ENCODE measurements at places on chromosomes 12 and 14.
A peak's percentile ranks its signal among the peaks of the same experiment; 100 is the strongest.

- no peak for DNase-seq
These were observed 40.7 kb downstream of the OTOGL start for GRCh38 chr12:80140005-80140404.

DNA sequence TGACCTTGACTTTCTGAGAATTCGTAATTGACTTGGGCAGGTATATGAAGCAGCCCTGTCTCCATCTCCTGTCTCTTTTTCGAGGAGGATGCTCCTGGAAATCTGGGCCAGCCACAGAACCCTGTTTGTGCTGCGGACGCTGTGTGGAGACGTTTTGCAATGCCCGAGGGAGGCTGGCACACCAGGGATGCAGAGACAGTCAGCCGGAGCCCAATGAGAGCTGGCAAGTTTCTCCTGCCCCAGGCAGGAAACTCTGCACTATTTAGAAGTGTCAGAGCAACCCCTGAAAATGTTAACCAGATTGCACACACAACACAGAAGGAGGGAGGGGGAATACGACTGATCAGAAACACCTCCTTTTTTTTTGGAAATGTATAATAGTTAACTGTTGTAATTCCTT lies 103.2 kb upstream of the DYRK2 start:
- DNase-seq = no peak

DNA sequence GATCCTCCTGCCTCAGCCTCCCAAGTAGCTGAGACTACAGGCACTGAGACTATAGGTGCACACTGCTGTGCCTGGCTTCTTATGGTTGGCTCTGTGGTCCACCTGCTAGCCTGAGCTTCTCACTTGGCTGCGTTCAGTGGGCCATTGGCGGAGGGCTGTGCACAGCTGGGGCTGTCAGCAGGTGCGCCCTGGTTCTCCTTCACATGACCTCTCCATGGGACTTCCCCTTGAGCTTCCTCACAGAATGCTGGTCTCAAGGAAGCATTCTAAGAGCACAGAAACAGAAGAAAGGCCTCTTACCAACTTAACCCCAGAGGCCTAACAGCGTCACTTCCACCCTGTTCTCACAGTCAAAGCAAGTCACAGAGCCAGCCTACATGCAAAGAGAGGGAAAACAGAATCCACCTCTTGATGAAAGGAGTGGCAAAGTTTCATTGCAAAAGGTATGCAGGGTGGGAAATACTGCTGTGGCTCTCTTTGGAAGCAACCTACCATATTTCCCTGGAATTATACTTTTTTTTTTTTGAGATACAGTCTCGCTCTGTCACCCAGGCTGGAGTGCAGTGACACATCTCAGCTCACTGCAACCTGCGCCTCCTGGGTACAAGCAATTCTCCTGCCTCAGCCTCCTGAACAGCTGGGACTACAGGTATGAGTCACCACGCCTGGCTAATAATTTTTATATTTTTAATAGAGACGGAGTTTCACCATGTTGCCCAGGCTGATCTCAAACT lies 9.3 kb downstream of the RILPL2 start:
- DNase-seq = no peak

- DNase-seq = no peak
These were observed 201.2 kb downstream of the DAD1 start for GRCh38 chr14:22387776-22388241.

DNA sequence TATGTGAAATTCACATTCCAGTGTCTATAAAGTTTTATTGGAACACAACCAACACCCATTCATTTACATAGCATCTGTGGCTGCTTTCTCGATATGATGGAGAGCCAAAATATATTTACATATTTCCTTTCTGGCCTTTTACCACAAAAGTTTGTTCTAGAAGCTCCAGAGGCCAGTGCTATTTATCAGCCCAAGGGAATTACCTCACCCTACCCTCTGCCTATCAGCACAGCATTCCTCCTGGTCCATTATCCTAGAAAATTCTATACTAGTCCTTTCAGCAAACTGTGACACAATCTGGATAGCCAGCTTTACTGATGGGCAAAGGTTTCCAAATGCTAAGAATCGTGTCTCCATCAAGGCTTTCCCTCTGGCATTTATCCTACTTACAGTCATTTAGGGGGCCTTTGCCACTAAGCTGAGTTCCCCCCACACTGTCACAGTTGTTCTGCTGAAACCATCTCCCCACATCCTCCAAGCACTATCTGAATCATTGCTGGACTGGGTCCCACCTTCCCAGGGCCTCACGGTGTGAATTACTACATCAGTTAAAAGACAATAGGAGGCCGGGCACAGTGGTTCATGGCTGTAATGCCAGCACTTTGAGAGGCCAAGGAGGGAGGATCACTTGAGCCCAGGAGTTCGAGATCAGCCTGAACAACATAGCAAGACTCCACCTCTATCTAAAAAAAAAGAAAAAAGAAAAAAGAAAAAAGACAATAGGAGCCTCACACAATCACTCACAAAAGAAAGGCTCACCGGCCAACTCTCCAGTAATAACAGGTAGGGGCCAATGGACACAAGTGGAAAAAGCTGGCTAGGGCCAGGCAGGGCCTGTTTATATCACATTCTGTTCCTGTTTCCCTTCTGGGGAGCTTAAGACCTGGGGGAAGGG lies 12.1 kb downstream of the SYNE3 start:
- no peak for DNase-seq

DNA sequence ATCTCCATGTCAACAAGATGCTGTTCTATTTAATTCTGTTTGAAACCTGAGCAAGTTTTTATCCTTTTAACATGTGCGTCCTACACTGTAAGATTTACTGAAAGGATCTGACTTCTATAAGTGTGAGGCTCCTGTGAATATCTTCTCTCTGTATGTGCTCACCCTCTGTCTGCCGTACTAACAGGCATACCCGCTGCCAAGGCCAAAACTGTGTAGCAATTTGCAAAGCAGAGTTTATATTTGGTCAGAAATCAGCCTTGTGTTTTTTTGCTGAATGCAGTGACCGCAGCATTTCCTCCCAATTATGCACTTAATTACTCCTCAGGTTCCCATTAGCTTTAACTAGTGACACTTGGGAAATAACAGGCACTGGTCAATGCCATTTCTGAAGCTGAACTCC lies 12.3 kb downstream of the CHST11 start:
- no peak for DNase-seq

GRCh38 chr14:59097681-59098080 lies 90.8 kb upstream of the DAAM1 start:
- no peak for DNase-seq

DNA sequence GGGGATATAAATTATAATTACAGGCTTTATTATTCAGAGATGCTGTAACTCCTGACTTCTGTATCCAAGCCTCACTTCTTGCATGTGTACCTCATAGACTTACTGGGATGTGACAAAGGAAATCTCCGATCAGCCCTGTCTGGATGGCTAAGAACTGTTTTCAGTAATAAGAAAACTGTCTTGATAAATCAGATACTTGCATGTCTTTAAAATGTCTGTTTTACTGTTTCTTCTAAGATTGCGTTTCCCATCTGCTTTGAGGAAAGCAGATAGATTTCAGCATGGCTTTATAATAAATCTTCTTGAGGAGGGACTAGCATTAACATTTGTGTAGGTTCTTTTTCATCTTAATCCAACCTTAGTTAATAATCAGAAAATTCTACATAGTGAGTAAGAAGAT lies 395.9 kb downstream of the EGLN3 start:
- no peak for DNase-seq

GRCh38 chr12:4985820-4986219 lies 57.9 kb upstream of the KCNA5 start:
- DNase-seq = no peak

- no peak for DNase-seq
These were observed 19.5 kb upstream of the EPS8 start for GRCh38 chr12:15808652-15809051.

DNA sequence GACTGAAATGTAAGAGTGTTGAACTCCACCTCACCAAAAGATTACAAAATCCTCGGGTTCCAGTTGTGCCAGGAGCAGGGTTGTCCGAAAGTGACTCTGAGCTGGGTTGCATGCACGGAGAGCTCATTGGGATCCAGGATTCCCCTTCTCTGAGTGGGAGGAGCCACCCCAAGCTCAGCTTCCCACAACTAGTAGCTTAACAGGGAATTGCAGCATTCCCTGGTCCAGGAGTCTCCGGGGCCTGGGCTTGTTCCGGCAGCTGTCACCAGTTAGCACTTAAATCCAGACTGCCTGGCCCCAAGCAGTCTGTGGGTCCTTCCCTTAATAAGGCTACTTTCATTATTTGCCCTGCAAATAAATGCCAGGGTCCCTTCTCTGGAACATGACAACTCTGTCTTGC lies 50.1 kb downstream of the CD9 start:
- DNase-seq = no peak

DNA sequence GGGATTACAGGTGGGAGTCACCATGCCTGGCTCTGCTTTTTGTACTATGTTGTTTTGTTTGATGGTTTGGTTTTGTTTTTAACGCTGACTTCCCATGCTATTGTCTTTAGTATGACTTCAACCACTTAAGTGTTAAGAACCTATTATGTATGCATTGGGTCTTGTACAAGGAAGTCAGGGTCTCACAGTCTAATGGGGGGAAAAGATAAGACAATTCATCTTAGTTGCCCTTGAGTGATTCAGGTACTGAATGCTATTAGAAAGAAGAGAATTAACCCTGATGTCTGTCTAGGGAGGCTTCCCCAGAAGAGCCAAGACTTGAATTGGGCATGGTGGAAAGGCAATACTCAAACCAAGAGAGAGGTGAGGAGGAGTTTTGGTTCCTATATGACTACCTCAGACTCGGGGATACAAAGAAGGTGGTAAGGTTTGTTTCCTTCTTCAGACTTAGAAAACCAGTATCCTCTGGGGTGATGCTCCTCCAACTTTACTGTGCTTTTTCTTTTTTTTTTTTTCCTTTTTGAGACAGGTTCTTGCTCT lies 64.6 kb downstream of the SUSD6 start:
- no peak for DNase-seq

GRCh38 chr12:79143803-79144202 lies 279.2 kb downstream of the SYT1 start:
- no peak for DNase-seq

DNA sequence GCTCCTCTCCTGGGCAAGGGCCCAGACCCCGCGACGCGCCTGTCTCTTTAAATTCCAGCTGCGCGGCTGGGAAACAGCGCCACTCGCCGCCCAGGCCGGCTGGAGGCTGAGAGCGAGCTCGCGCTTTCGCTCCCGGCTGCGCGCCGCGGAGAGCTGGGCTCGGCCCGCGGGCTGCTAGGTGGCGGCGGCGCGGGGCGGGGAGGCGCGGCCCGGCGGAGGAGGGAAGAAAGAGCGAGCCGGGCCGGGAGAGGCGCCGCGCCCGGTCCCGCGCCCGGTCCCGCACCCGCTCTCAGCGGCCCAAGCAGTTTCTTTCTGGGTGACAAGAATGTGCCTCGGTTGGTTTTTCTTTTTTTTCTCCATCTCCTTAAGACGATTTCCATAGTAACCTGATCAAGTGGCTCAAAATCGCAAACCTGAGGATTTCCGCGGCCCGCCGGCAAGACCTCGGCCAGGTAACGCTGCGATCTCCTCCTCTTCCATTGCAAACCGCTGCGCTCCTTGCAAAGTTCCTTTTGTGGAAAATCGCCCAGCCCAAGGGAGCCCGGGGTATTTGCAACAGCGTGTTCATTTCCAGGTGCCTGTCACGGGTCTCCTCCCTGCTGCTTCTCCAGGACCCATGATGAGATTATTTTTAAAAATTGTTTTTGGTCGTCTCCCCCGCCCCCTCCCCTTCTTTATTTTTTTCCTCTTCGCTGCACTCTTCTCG lies 259.5 kb upstream of the E2F7 start:
- DNase-seq = peak; percentile 46

GRCh38 chr12:78118486-78118885 lies 287.8 kb downstream of the NAV3 start:
- no peak for DNase-seq

DNA sequence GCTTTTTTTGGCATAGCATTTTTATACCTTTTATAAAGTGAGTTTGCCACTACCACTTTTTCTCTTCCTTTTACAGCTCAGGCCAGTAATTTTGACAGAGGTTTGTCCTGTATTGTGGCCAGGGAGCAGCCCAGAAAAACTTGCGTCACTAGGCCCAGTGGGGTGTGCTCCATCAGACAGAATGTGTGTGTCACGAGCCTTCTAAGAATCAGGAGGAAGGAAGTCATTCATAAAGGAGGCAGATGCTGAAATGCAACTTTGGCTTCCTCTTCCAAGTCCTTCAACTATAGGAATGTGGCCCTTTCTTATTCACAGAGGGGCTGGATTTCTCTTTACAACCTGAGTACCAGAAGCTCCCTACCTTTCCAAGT lies 10.1 kb upstream of the RAB35 start:
- no peak for DNase-seq

GRCh38 chr14:102729825-102730224 lies 47.4 kb upstream of the TRAF3 start:
- DNase-seq = no peak

DNA sequence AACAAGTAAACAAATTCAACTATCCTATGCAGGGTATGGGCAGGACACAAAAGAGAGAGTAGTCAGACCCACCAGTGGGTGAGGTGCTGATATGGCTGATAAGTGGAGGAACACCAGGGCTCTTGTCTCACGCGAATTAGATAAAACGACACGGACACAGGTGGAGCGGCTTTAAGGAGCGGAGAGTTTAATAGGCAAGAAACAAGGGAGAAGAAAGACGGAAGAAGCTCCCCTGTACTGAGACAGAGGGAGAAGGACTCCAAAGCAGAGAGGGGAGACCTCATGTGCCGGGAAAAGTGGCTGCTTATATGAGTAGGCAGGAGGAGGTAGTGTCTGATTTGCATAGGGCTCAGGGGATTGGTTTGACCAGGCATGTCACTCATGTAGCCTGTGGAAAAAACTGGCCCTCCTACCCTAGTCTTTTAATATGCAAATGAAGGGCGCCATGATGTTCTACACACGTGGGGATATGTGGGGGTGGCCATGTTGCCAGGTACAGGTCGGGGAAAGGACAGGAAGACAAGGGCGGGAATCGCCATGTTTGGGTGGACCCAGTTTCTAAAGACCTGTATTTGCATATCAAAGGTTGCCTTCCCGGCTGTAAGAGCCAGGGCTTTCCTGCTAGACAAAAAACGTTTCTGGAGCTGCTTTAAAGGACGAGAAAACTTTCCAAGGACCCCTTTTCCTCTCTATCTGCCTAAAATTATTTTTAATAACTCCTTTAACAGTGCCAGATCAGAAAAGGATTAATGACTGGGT lies 28.8 kb downstream of the RPGRIP1 start:
- peak; percentile 17 for DNase-seq

- no peak for DNase-seq
These were observed 16.4 kb downstream of the CCDC63 start for GRCh38 chr12:110863161-110863560.

DNA sequence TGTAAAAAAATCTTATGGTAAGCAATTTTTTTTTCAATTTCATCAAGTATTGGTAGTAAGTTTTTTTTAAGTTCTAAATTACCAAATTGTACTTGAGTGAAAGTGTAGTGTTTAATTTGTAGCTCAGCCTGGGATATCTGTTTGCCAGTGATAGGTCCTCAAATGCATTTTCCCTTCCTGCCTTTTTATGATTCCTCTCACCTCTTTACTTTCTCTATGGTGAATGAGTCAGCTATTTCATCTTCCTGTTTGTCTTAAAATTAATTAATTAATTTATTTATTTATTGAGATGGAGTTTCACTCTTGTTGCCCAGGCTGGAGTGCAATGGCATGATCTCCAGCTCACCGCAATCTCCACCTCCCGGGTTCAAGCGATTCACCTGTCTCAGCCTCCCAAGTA lies 10.6 kb downstream of the SRP54 start:
- DNase-seq = no peak
